ENCODE measurements at places on chromosomes 5 and 9.

DNA sequence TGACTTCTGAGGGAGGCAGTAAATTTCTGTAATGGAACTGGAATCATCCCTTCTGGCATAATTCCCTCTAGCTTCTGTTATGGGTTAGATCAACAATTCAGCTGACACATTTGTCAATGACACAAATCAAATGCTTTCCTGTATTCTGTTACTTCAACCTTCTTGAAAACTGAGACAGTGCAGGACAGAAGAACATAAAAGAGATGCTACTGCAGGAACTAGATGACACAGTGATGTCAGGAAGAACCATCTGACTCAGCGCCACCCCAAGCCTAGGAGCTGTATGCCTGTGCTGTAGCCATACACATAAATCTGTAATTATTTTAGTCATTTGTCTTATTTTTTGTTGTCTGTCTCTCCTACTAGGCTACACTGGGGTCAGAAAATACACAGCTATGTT lies 18.2 kb upstream of the CEP120 start:
- DNase-seq: no peak

DNA sequence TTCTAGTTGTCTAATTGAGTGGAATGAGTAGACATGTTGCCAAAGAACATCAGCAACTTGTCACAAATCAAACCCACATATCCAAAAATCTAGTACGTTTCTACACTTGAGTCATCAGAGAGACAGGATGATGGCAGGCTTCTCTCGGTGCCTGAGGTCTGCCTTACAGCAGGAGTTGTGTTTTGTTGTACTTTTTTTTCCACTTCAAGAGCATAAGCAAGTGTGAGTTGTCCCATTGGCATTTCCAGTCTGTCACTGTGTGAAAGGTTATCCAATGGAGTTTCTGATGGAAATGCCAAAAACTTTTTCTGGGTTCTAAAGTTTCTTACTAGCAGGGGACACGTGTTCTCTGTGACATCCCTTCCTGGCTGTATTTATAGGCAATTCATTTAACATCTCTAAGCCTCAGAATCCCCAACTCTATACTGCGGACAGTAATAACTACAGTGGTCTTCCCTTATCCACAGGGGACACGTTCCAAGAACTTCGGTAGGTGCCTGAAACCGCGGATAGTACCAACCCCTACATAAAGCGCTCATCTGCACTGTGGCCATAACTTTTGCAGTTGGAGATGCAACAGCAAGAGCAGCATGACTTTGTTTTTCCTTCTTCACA lies 246.5 kb downstream of the SYK start:
- DNase-seq: peak; percentile 17

- no peak for DNase-seq
Observed at GRCh38 chr5:32646061-32646969, 61.0 kb downstream of the SUB1 start.

- no peak for DNase-seq
Observed at GRCh38 chr9:108041551-108041950, 552.0 kb upstream of the KLF4 start.

- peak; percentile 48 for DNase-seq
Observed at GRCh38 chr5:115544043-115544435, 536 bp downstream of the FEM1C start.

- DNase-seq: no peak
Observed at GRCh38 chr5:78805474-78806124, 157.0 kb upstream of the LHFPL2 start.

GRCh38 chr5:134586866-134587524 lies 45.6 kb downstream of the SAR1B start:
- peak; percentile 71 for DNase-seq

DNA sequence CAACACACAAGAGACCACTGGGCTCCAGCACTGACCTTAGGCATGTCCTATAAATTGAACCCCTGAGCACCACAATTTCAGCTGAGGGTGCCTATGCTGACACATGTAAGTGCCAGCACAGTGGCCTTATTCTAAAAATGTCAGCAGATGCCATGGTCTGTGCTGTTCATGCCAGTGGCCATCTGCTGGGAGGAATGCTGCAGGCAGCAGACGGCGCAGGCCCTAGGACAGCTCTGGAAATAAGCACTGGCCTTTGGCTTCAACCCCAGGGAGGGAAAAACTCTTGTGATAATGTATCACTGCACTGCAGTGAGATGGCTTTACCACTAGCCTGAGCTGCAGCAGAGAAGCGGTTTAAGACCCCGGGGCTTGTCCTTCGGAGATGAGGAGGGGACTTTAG lies 98.5 kb downstream of the SYK start:
- DNase-seq: no peak

DNA sequence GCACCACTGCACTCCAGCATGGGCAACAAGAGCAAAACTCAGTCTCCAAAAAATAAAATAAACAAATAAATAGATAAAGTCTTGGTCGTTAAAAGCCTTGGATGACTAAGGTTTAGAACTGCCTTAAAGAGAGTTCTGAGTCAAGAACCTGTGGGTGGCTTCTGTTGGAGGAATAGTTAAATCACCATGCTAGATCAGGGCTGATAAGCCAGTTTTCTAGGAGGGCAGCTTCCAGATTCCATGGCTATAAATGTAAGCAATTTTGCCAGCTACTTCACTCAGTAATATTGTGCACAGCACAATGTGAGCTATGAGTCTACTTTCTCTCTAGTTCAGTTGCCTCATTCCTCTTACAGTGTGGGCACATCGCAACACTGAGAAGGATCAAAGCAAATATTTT lies 242.1 kb upstream of the NUDT12 start:
- DNase-seq: no peak

DNA sequence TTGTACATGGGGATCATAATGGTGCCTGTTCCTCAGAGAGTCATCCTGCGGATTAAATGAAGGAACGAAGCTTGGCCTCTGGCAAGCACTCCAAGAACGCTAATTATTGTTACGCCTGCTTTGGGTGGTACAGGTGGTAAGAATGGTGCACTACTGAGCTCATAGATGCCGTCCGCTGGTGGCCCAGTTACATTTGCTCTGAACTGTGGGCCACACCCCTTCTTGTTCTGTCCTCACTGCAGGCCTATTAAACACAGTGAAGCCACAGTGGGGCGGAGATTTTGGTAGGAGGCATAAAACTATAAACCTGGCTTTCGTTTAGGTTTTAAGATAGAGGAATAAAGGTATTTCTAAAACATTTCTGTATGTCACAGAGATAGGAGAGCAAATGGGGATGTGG lies 40.6 kb upstream of the FER start:
- no peak for DNase-seq

DNA sequence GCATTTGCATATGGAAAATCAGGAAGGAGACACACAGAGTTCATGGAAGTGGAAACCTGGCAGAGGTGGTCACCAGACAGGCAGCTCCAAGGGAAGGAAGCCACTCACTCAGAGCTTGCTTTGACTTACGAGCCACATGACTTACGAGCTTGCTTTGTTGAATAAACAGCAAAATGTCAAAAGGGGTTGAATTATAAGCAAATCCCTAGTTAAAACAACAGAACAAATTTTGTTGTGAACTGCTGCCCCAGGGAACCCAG lies 164.3 kb downstream of the SYK start:
- DNase-seq: no peak

GRCh38 chr5:50476549-50476948 lies 35.5 kb upstream of the EMB start:
- no peak for DNase-seq

DNA sequence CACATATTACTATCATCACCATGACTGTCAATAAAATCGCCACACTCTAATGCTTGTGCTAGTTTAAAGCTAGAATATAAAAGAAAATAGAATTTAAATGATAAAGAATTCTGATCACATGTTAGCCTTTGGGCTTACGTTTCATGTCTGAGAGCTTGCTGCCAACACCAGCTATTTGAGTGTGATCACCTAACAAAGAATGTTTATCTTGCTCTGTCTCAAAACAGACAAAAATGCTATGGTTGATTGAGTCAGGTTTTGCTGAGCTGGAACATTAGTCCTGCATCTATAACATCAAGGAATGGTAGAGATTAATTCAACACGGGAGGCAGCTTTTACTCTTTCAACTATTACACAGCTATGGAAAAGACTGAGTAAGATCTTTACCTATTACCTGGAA lies 50.7 kb downstream of the MSX2 start:
- DNase-seq: no peak

GRCh38 chr5:127097278-127097677 lies 24.0 kb upstream of the C5orf63 start:
- DNase-seq: no peak

GRCh38 chr9:99531313-99531712 lies 290.4 kb upstream of the NR4A3 start:
- DNase-seq: no peak

DNA sequence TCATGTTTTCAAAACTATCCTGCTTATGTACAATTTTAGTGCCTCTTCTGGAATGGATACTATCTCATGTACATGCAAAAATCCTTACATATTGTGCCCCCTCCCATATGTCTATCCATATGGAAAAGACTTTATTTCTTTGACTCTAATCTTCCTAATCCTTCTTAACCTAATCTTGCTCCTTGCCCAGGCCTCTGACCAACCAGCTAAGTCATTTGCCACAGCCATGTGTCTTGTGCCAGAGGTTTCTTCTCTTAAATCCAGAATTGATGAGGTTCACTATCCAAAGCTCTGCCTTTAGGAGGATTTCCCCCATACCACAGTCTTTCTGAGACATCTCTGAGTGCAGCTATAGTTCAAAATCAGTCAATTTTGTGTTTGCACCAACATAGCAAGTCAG lies 68.9 kb upstream of the RNF180 start:
- DNase-seq: no peak

- no peak for DNase-seq
Observed at GRCh38 chr9:106779796-106780195, 83.2 kb upstream of the ZNF462 start.

DNA sequence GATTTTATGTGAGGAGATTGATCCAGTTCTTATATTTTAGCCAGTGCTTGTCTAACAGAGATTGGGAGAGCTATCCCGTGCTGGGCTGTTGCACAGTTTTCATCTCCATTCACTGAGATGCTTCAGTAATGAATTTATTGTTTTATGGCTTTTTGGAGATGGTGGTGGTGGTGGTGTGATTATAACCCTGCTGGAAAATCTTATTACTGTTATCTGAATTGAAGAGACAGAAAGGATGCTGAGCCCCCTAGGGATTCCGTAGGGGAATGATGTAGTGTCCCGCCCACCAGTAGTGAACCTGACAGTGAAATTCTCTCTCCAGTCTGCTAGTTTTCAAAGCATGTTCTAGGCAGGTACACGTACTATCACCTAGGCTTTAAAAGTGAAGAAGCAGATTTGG lies 1.9 kb downstream of the RAI14 start:
- no peak for DNase-seq

GRCh38 chr9:131436376-131436775 lies 42.5 kb downstream of the PRRC2B start:
- no peak for DNase-seq

DNA sequence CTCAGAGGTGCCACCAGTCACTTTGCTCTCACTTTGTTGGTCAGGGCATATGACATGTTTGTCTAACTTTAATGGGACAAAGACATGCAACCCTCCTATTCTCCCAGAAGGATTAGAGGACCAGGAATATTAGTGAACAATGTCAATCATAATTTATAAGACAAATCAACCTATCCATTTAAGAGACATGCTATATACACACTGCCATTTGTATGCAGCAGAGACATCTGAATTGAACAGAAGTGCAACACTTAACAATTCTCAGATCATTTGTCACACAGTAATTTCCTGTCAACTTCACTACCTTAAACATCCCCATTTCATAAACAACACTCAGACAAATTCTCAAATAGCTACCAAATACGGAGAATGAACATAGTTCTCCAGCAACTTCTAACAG lies 273.6 kb upstream of the RGMB start:
- DNase-seq: no peak

- DNase-seq: peak; percentile 89
Observed at GRCh38 chr9:136403538-136403914, 3.6 kb upstream of the SNAPC4 start.

GRCh38 chr5:149766460-149767280 lies 36.6 kb downstream of the PPARGC1B start:
- DNase-seq: no peak

DNA sequence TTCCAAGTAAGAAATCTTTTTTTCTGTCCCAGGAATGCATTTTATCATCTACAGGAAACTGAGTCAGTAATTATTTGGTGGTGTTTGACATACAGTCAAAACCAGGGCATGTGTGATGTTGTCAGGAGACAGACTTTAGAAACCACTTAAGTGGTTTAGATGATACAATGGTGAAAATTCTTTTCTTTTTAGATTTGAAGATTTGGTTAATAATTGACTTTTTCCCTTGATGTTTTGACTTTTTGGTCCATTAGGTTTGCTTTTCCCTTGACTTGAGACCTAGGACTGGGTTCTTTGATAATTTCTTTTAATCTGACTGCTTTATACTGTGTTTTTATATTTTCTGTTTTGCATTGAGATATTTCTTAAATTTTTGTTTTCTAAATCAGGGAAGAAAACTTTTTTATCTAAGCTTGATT lies 85.2 kb downstream of the RASGRF2 start:
- no peak for DNase-seq

DNA sequence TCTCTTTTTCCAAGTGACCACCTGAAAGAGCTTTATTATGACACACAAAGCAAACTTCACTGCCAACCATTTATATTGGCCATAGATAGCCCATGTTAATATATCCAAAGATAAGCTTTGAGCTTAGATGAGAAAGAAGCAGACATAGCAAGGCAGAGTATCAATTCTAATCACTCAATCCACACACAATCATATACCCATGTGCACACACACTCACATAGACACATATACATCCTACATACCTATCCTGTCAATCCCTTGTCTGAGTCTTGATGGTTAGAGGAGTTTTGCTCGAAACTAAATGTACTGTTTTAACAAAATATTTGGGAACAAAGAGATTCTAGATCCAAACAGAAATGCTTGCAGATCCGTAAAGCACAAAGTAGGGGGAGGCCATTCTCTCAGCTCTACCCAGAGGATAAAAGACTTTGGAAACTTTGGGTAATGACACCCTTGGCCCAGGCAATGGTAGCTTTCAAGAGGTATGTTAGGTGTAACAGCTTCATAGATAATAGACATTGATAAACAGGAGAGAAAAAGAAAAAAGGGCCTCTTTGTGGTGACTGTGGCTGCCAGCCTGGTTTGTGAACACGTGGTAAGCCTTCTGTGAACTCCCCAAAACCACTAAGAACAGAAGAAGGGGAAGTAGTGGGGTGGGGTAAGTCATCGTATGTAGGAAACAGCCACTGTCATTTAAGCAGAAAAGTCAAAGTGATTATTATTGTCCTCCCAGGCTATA lies 121.6 kb downstream of the TLR4 start:
- peak; percentile 48 for DNase-seq

- DNase-seq: no peak
Observed at GRCh38 chr5:68296895-68297294, 81.3 kb downstream of the PIK3R1 start.

- no peak for DNase-seq
Observed at GRCh38 chr5:2536632-2537377, 214.7 kb downstream of the IRX2 start.
